ENCODE measurements at places on chromosomes 1 and 21. TPM values are rescaled to one million over a fixed set of nuclear protein-coding genes. Genes with fewer than 3 reads are reported as not detected.

DNA sequence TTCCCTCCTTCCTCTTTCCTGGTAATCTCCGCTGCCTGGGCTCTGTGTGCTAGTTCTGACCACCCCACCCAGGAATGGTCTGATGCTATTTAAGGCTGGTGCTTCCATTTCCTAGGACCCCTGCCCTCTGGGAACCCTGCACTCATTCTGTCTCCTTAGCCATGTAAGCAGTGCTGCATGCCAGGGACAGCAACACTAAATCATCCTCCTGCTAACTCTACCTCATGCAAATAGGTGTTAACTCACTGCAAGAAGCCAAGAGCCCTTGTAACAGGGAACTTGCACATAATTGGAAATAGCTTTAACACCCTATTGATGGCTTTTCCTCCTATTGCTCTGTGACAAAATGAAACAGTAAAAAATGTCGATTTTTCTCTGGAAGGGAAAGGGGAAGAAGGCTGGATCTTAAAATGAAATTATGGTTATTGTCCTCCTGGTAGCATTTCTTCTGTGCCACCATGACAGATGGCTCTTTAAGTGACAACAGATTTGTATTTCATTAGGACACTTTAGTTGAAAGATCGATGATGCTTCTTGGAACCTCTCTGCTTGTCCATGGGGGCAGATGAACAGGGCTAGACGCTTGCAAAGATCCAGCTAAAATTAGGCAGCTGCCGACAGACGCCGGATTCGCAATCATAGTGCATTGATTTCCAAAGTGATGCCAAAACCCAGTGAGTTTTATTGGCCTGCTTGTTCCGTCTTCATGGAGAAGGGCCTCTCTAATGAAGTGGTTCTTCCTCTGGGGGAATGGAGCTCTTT lies 551.7 kb downstream of the MATN1 start:
- no peaks in the 10 kb centered on the region for H3K4me1 ChIP-seq
- no peaks in the 10 kb centered on the region for H3K36me3 ChIP-seq
- no peak overlapping the region for H3K27ac ChIP-seq
- DNase-seq = no peak
- no peak overlapping the region for H3K4me3 ChIP-seq

DNA sequence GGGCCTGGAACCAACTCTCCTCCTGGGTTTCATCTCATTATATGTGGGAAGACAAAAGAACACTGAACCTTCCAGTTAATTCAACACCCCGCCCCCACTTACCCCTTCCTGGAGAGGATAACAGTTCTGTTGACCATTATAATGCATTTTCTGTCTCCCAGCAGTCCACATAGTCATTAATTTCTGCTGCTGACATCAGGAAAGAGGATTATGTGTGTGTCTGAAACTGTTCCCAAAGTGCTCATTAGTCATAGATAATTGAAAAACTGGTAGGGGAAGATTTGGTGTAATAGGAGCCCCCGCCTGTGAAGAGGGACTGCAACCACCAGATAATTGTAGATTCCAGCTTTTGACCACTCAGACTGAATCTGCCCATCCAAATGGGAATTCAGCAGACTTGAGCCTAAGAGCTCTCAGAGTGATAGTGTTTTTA lies 208.7 kb downstream of the FGGY start:
- H3K4me3 ChIP-seq = no peak overlapping the region
- peaks cover 6% of the 10 kb centered on the region for H3K4me1 ChIP-seq
- no peak overlapping the region for H3K27ac ChIP-seq
- H3K36me3 ChIP-seq = no peaks in the 10 kb centered on the region

DNA sequence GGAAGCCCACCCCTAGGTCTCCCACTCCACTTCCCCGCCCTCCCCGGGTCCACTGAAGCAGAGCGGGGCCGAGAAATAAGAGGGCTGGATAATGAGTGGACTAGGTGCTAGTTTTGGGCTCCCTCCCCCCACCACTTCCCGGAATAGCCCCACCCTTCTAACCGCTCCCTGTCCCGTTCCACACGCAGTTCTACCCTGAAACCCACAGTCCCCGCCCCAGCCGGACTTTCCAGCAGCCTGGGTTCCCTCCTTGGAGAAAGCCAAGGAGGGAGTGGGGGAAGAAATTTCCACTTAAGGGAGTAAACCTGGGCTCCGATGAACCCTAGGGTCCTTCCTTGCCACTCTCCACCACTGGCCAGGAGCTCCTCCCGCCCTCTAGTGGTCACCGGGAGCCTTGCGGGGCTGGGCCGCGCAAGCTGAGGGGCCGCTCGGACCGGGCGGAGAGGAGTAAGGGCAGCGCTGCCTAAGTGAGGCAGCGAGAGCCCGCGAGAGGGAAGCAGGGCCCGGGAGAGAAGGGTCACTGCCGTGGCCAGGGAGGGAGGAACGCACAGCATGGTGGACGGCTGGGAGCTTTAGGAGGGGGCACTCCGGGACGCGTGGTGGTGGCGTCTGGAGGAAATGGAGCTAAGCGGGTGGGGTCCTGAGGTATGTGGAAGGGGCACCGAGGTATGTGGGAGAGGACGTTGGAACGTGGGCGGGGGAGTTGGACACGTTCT lies 14.3 kb downstream of the THBS3 start:
- peak overlapping the region; percentile 59 for H3K4me3 ChIP-seq
- peaks cover 17% of the 10 kb centered on the region for H3K36me3 ChIP-seq
- no peaks in the 10 kb centered on the region for H3K27me3 ChIP-seq
- peak; percentile 61 for DNase-seq
- H3K4me1 ChIP-seq = peaks cover 19% of the 10 kb centered on the region

GRCh38 chr1:46131093-46131492 lies 1.3 kb downstream of the PIK3R3 start:
- no peaks in the 10 kb centered on the region for H3K36me3 ChIP-seq
- H3K4me1 ChIP-seq = peaks cover 5% of the 10 kb centered on the region
- peak overlapping the region; percentile 83 for H3K4me3 ChIP-seq
- no peaks in the 10 kb centered on the region for H3K27me3 ChIP-seq
- no peak for DNase-seq

DNA sequence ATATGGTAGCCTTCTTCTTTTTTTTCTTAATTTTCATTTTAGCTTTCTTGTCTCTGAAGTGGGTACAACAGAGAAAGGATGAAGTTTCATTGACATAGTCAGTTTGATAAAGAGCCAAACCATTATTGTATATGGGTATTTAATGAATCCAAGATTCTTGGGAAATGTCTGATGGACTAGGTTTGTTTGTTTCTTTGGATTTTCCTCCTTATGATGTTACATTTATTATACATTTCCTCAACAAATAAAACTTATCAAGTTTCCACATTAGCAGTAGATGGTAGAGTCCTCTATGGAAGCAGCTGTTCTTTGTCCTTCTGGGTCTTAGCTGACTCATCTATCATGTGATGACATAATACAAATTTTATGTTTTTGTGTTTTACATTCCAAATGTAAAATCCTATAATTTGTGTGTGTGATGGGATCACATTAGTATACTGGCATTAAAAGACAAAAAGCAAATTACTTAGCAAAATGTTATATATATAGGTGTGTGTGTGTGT lies 6.0 kb downstream of the COL24A1 start:
- H3K27me3 ChIP-seq = no peaks in the 10 kb centered on the region
- H3K36me3 ChIP-seq = no peaks in the 10 kb centered on the region
- H3K27ac ChIP-seq = no peak overlapping the region
- no peak for DNase-seq
- H3K4me3 ChIP-seq = no peak overlapping the region
- H3K4me1 ChIP-seq = peaks cover 3% of the 10 kb centered on the region

DNA sequence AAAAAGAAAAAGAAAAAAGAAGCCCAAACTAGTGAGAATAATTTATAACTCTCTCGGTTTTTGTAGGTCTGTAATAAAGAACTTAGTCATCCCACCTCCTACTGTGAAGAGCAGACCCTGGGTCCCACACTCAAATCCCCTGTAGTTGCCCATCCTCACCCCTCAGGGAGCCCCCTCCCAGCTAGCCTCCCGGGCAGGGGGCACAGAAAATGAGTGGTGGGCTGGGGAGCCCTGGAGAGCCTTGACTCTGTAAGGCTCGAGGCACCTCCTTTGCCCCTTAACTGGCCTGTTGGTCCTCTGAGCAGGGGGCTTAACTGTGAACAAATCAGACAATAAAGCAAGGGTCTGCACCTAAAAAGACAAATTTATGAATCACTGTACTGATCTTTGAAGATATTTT lies 57.5 kb upstream of the PRKACB start:
- DNase-seq = no peak
- no peaks in the 10 kb centered on the region for H3K4me1 ChIP-seq
- H3K27me3 ChIP-seq = no peaks in the 10 kb centered on the region
- H3K4me3 ChIP-seq = no peak overlapping the region
- H3K36me3 ChIP-seq = no peaks in the 10 kb centered on the region

GRCh38 chr1:241330619-241331327 lies 26.2 kb downstream of the RGS7 start:
- no peaks in the 10 kb centered on the region for H3K36me3 ChIP-seq
- no peaks in the 10 kb centered on the region for H3K4me1 ChIP-seq
- H3K27ac ChIP-seq = no peak overlapping the region
- no peaks in the 10 kb centered on the region for H3K27me3 ChIP-seq
- no peak for DNase-seq

DNA sequence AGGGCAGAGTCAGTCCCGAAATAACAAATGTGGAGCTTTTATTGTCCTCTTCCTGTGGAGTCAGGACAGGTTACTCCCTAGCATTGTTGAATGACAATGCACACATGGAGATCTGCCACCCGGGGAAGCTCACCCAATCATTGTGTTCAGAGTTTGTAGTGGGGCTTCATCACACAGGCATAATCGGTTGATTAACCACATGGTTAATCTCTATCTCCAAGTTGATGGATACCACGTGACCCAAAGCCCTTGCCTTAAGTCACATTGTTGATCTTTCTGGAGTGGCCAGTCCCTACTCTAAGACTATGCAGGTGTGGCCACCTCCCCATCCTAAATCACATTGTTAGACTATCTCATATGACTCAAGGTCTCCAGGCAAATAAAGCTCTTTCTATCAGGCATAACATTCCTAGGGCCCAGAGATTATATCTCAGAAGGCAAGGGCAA lies 2.6 kb upstream of the C1orf141 start:
- no peak overlapping the region for H3K4me3 ChIP-seq
- no peaks in the 10 kb centered on the region for H3K27me3 ChIP-seq
- peaks cover 4% of the 10 kb centered on the region for H3K4me1 ChIP-seq

DNA sequence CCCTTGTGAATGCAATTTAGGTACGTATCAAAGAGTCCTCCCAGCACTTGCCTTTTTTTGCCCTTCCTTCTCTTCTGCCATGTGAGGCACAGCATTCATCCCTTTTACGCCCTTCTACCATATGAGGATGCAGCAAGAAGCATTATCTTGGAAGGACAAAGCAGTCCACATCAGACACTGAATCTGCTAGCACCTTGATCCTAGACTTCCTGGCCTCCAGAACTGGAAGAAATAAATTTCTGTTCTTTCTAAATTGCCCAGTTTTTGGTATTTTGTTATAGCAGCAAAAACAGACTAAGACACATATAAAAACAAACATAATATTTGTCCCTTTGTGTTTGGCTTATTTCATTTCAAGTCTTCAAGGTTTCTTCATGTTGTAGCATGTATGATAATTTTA lies 20.1 kb downstream of the EPS15 start:
- peaks cover 5% of the 10 kb centered on the region for H3K36me3 ChIP-seq
- no peak overlapping the region for H3K4me3 ChIP-seq
- H3K27ac ChIP-seq = no peak overlapping the region
- H3K27me3 ChIP-seq = no peaks in the 10 kb centered on the region
- H3K4me1 ChIP-seq = peaks cover 13% of the 10 kb centered on the region

DNA sequence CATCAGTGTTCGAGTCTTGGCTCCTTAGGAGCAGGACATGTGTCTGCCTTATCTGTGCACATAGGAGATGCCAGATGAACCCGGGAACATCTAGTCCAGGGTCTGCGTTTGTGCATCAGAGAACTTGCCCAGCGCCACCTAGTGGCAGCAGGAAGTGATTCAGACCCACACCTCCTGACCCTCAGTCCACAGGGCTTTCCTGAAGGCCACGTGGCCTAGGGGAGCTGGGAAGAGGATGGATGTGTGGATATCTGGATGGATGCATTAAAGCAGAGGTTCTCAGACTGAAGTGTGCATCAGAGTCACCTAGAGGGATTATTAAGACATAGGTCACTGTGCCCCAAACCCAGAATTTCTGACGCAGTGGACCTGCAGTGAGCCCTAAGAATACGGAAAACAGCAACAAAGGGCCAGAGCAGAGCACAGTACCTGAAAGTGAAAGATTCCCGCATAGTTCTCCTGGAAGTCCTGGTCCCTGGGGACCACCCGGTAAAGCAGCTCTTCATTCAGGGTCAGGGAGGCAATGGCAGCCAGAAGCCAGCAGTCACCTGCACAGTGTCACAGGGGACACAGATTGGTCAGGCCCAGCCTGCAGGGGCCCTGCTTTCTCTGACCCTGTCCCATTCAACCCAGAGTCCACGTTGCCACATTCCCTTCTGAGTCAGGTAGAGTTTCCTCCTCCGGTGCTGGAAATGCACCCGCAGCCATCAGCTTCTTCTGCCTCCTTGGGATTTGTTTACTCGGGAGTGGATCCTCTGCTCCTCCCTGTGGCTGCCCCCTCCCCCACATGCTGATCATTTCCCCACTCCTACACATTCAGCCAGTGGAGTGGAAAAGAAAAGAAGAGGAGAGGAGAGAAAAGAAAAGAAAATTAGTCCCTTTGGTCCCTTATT lies 37.0 kb downstream of the CAPN8 start:
- no peaks in the 10 kb centered on the region for H3K36me3 ChIP-seq
- no peaks in the 10 kb centered on the region for H3K27me3 ChIP-seq
- no peaks in the 10 kb centered on the region for H3K4me1 ChIP-seq
- no peak overlapping the region for H3K4me3 ChIP-seq

The FGR gene
- total RNA-seq = 10.4 TPM

The RPL11 gene
- total RNA-seq = 462 TPM

The MYBPH gene
- total RNA-seq = not detected

The PIGR gene
- 0.53 TPM for total RNA-seq
